ENCODE measurements at places on chromosomes 13 and 19.
A peak's percentile ranks its signal among the peaks of the same experiment; 100 is the strongest.

DNA sequence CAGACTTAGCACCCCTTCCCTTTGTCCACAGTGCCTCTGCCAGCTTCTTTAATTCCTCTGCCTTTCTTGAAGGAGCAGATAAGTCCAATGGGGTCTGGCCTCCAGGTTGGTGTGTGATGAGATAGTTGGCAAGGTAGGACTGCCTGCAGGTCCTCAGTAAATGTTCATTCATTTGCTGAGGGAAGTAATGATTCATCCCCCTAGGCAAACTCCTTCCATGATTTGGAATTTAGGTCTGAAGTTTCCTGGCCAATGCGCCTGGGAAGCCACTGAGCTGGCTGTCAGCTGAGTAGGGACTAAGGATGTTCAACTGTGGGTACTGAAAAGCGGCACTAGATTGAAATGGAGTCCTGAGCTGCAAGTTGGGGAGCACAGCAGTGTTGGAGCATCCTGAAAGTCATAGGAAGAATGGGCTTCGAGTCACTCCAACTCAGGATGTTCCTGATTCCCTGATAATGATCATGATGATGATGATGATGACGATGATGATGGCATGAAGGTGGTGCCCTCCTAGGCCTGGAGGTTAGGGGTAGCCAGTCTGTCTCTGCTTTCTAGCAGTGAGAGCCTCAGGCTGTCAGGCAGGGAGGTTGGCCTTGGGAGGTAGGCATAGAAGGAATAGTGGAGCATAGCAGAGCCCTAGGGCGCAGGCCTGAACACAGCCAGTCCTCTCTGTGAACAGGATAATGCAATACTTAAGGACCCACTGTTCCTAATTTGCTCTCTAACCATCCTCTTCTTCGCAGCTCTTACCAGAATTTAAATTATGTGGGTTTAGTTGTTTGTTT is 44.7 kb downstream of the COL4A2 start:
- no peak for DNase-seq

GRCh38 chr19:43594081-43594697 is 1.7 kb downstream of the IRGQ start:
- no peak for DNase-seq

DNA sequence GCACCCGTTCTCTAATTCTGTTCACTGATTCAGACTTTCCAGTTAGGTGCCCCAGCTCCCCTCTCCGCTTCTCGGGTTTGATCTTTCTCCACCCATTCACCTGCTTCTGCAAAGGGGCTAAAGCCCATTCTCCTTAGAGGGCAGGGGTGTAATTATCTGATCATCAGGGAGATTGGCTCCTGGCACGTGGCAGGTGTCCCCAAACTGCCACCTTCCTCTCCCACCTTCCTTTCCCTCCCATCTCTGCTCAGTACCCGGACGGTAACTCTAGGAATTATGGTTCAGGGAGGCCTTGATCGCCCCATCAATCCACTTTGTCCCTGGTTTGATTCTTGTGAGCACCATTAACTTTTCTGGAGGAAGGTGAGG is 212 bp downstream of the FFAR1 start:
- DNase-seq, result no peak

- no peak for DNase-seq
These were observed 429.6 kb downstream of the RFC3 start for GRCh38 chr13:34247596-34247995.

GRCh38 chr19:38062959-38063761 is 156.2 kb downstream of the SIPA1L3 start:
- DNase-seq, result no peak

DNA sequence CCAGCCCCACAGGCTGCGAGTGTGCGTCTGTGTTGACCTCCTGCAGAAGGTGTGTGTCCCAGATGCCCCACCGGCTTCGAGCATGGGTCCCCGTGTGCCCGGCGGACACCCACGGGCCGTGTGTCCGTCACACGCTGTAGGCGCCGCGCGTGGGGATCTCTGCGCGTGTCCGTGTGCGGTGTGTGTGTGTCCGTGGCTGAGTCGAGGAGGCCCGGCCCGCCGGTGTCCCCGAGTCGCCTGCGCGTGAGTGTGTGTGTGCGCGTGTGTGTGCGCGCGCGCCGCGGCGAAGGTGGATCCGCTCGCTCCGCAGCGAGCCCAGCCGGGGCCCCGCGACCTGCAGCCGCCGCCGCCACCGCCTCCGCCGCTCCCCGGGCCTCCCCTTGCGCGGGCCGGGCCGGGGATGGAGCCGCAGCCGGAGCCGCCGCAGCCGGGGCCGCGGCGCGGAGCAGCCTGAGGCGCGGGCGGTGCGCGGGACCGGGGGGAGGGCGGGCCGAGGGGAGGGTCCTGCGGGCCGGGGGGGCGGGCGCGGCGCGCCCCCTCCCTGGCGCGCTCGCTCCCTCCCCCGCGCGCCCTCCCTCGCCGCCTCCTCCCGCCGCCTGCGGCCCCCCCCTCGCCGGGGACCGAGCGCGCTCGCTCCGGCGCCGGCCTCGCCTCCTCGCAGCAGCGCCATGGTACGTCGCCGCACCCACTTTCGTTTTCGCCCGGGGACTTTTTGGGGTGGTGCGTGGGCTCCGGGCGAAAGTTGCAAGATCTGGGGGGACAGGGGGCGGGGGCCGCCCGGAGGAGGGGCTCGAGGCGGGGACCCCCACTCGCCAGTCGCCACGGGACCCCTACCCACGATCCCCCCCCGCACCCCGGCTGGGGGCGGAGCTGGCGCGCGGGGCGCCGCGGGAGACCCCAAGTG is 7.1 kb upstream of the NFIC start:
- peak; percentile 59 for DNase-seq

- no peak for DNase-seq
These were observed 299.3 kb downstream of the FGF9 start for GRCh38 chr13:21970172-21970571.

DNA sequence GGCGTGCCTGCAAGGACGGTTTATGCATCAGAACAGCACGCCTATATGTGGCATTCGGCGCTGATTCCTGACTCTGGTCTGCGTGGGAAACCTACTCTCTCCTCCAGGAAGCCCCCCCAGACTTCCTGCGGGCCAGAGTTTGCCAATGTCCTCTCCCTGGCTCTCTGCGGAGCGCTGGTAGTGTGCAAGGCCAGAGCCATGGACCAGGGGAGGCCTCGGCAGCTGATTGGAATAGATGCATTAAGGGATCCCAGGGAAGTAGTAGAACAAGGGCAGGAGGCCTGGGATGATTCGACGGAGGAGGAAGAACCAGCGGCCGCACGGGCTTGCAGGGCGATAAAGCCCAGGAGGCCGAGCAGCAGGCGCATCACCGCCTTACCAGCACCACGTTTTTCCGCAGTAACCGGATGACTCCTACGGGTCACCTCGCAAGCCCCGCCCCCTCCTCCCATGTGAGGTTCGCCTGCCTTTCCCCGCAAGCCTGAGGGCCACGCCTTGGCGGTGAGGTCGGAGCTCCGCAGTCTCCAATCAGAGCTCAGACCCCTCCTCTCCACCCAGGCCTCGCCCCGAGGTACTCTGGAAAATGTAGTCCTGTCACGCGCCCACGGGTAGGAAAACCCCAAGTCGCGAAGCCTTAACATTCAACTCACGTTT is 5.0 kb downstream of the CLEC11A start:
- DNase-seq, result peak; percentile 98

DNA sequence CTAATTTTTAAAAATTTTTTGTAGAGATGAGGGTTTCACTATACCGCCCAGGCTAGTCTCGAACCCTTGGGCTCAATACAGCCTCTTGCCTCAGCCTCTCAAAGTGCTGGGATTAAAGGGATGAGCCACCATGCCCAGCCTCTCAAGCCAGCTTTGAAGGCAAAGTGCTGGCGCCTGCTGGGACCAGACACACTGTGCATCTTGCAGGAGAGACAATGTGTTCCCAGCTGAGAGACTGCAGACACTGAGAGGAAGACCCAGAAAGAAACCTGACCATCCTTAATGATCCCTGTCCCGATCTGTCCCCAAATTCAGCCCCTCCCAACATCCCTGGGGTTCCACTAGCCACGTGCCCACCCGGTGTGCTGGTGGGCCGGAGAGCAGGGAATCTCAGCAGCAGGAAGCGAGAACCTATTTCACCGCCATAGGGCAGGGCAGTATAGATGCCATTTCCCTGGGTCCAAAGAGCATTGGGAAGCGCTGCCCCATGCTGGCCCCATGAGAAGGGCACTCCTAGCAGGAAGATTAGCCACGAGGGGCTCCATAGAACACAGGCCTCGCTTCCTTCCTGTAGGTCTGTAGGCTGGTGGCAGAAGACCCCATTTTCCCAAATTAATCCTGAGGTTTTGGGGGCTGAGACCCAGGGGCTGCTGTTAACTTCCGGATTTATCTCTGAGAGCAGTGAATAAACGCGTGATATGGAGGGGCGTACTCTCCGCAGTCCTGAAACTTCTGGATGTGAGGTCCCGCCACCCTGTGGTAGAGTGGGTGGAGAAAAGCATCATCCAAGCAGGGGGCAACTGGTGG is 968 bp downstream of the RAVER1 start:
- DNase-seq, result peak; percentile 67

- DNase-seq, result no peak
These were observed 43.4 kb downstream of the COL4A2 start for GRCh38 chr13:110350509-110350908.

DNA sequence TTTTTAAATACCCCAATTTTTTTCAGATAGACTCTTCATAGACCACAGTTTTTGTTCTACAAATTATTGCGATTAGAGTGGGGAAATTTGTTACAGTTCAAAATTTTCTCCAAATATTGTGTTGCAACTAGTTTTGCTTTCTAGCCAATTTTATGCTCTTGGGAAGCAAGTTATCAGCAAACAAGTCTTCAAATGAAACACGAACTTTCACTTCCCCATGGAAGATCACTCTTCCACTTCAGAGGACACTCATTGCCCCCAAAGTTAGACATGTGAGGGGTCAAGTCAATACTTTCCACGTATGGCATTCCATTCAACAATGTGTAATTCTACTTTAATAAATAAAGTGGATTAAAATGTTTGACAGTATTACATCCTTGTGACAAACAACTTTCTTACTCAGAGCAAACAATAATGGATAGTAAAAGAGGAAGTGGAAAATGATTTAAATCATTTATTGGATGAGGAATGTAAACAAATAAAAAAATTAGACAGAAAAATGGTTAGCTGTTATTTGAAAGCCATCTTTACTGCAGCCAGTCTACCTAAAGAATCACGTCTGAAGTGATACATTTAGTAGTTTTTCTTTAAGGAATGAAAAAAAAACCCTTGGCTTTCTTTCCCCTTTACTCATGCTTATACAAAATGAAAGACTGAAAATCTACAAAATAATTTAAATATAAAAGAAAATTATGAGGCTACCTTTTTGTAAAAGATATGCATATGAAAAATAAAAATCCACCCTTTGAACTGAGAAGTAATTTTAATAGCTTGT is 41.2 kb upstream of the TNFSF11 start:
- DNase-seq, result no peak

DNA sequence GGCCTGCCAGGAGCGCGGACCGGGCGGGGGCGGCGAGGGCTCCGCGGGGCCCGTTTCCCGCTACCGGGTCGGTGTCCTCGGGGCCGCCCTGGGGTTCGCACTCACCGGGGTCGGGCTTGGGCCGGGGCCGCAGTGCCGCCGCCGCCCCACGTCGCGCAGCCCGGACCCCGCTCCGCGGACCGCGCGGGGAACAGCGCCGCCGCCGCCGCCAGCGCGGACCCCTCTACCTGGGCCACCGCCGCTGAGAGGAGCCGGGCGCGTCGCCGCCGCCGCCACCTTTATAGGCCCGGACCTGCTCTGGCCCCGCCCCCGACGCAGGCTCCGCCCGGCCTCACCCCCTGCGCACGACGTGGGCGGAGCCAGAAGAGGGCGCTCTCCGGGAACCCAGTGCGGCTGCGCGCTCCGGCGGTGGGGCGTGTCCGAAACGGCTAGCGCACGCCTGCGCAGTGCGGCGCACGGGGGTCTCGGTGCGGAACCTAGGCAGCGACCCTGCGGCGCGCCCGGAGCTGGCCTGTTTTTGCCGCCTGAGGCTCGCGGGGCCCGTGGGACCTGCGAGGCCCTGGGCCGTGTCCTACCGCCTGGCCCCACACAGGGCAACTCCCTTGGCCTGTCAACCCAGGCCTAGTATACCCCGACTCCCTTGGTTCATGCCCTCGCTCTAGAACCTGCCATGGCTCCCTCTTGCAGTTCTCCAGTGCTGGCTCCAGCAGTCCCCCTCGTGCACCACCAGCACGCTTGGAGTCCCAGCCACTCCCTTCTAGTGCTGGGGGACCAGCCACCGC is at the start of gene MKNK2:
MKNK2 (minus strand) TSS at position 254 of the 782 bp plus-strand sequence. CDS start 393 bp downstream, outside the sequence.
- DNase-seq, result peak; percentile 78

DNA sequence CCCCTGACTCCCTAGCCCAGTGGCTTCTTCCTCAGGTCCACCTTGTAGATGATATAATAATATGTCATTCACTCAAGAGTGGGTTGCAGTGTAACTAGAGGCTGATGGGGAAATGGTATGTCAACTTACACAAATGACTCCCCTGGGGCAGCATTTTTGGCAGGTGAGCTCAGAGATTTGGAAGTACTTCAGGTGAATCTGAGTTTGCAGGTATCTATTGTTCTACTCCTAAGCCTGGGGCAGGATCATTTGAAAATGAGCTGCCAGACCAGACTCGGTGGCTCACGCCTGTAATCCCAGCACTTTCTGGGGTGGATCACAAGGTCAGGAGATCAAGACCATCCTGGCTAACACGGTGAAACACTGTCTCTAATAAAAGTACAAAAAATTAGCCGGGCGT is 11.6 kb upstream of the CNMD start:
- no peak for DNase-seq

DNA sequence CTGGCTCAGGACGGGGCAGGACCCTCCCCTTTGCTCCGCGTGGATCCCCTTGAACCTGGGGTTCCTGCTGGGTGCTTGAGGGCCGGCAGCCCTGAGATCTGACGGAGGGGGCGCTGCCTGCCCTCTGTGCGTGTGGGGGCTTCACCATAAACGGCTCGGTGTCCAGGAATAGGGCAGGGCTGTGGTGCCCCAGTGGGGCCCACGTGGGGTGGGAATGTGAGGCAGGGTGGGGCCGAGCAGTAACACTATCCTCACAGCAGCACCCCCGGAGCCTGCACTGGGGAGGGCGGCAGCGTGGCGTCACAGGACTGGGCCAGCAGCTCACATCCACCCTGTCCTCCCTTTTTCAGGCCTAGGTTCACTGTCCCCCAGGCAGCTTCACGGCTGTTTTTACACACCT is 38.0 kb downstream of the GAS6 start:
- no peak for DNase-seq

GRCh38 chr13:86399572-86399971 is 600.4 kb upstream of the SLITRK6 start:
- no peak for DNase-seq

DNA sequence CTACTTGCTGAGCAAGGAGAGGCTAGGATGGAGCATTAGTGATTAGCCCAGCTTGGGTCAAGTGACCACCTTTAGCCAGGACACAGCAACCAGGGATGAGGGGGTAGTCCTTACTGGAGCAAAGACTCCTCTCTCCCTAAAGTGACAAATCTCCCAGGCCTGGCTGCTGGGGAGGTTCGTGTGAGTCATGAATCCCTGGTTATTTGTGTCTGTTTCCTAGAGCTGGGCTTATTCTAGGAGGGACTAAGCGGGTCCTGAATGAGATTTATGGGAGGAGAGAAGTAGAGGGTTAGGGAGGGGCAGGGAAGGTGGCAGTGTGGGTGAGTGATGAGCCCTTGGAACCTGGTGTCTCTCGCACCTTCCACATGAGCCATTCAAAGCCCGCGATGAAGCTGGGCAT is 487.3 kb downstream of the TSHZ3 start:
- DNase-seq, result no peak
